Cardiac muscle cell (in vitro differentiated cells and primary cell): ENCODE measurements at places on chromosomes 13 and 19. TPM values are rescaled to one million over a fixed set of nuclear protein-coding genes. Genes with fewer than 3 reads are reported as not detected.

DNA sequence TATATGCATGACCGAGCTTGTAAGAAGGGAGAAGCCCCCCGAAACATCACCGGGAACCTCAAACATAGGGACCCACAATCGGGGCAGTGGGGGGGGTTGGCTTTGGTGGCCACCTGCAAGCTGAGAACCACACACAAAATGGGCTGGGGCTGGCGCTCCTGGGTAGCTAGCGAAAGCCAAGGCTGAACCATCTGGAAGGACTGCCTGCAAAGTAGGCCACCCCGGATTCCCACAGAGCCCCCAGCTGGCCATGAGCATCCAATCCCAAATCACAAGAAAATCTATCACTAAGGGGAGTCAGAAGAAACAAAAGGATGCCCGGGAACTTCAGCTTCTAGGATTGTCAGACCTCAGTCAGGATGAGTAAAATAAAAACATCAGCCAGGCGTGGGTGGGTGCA is 2.8 kb upstream of the PSPN start:
- H3K4me1 ChIP-seq, result peaks cover 4% of the 10 kb centered on the region
- peaks cover 28% of the 10 kb centered on the region for H3K36me3 ChIP-seq
- no peak overlapping the region for H3K4me3 ChIP-seq
- no peak for DNase-seq
- no peaks in the 10 kb centered on the region for H3K27me3 ChIP-seq
- H3K27ac ChIP-seq, result peak overlapping the region; percentile 48

GRCh38 chr13:50580684-50581305 is 262.7 kb downstream of the DLEU7 start:
- H3K36me3 ChIP-seq, result no peaks in the 10 kb centered on the region
- H3K4me1 ChIP-seq, result peaks cover 21% of the 10 kb centered on the region

- no peaks in the 10 kb centered on the region for H3K27me3 ChIP-seq
- H3K27ac ChIP-seq, result peak overlapping the region; percentile 87
- no peaks in the 10 kb centered on the region for H3K36me3 ChIP-seq
- no peak for DNase-seq
These were observed 32.7 kb downstream of the STK24 start for GRCh38 chr13:98544104-98544710.

Gene CCDC159
- total RNA-seq, result 3.8 and 9.3 TPM in 2 replicates

Gene PSG1
- not detected in 2 replicates for total RNA-seq

Gene TMPRSS9
- total RNA-seq, result not detected in 2 replicates
